ENCODE measurements at places on chromosomes 1 and 21. TPM values are rescaled to one million over a fixed set of nuclear protein-coding genes. Genes with fewer than 3 reads are reported as not detected.
A peak's percentile ranks its signal among the peaks of the same experiment; 100 is the strongest.

The HSPB7 gene
- total RNA-seq, result 187 TPM

The GREM2 gene
- 52.2 TPM for total RNA-seq

The JAM2 gene
- total RNA-seq, result 27.4 TPM

GRCh38 chr21:22703521-22703920 lies 1705.3 kb downstream of the NCAM2 start:
- no peak for DNase-seq

DNA sequence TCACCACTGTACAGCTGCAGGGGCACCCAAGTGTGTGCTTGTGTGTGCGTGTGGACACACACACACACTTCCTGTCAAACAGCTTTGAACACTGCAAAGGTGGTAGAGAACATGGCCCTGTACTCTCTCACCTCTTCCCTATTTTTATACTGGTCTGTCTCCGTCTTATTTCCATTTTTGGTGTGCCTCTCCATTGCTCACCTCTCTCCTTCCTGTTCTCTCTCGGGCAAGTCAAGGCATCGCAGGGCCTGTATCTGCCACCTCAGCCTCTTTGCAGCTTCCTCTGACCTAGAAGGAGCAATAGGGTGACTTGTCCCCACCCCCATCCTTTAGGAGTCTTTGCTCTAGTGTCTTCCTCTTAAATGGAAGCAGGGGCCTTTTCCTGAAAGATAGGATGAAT lies 2.2 kb downstream of the SMCP start:
- DNase-seq, result no peak

DNA sequence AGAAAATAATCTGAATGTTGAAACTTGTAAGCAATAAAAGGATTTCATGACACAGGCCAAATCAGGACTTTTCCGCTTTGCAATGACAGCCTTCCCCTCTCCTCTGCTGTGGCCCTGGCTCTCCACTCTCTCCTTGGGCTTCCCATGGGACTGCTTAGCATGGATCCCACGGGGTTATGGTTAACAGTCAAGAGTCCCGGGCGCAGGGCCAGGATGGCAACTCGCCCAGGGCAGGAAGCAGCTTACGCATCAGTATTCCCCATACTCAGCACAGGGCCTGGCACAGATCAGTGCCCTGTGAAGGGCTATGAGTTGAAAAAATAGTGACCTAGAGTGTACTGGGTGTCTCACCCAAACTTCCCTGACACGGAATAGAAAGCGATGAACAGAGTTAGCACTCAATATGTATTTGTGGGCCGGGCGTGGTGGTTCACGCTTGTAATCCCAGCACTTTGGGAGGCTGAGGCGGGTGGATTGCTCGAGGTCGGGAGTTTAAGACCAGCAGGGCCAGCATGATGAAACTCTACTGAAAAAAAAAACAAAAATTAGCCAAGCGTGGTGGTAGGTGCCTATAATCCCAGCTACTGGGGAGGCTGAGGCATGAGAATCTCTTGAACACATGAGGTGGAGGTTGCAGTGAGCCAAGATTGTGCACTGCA lies 29.1 kb upstream of the GRHL3 start:
- peak; percentile 87 for DNase-seq

GRCh38 chr1:99702221-99702620 lies 56.3 kb downstream of the PALMD start:
- DNase-seq, result no peak

DNA sequence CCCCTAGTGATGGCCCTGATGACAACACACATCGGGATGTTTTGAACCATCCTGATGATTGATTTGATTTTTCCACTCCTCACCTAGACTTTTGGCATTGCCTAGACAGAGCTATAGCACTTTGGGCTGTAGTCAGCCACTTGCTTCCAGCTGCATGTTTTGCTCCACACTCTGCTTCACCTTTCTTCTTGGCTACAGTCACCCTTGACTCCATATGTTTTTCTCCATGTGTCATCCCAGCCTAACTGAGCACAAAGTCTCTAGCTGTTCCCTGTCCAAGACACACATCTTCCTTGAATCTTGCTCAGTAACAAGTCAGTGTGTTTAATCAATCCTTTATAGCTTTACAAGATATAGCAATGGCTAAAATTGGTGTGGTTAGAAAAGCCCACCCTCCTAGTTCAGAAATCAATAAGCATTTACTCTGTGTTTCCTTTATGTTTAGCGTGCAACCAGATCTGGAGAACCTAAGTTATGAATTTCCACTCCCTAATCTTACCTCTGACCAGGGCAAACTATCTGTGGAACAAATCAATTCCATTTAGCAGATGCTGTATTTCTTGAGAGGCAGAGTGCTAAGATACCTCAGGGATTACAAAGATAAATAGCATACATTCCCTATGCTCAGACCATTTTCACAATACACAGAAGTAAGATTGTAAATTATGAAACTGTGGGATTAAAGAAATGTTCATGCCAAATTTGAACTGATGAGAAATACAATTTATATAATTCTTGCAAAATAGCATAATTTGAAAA lies 98.4 kb upstream of the LYPLAL1 start:
- DNase-seq, result no peak
